ENCODE measurements at places on chromosomes 1 and 21.

DNA sequence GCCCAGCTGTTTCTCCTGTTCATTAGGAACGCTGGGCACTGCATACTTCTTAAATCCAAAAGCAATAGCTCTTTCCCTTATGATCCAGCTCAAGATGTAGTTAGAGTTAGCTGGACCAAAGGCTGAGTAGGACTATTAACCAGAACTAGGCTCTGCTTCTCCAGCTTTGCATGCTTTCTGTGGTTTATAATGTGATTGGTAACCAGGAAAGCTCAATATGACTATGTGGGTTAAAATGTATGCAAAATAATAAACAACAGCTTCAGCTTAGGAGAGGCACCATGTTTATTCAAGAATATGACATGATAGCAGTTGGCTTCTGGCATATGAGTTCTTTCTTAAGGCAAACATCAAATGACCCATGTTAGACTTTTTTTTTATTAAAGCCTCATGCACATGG lies 73.8 kb downstream of the LYPLAL1 start:
- DNase-seq = no peak

- peak; percentile 34 for DNase-seq
Observed at GRCh38 chr21:32653326-32653901, 41.2 kb upstream of the CFAP298 start.

GRCh38 chr1:62688687-62689085 lies 500 bp upstream of the DOCK7 start:
- no peak for DNase-seq

DNA sequence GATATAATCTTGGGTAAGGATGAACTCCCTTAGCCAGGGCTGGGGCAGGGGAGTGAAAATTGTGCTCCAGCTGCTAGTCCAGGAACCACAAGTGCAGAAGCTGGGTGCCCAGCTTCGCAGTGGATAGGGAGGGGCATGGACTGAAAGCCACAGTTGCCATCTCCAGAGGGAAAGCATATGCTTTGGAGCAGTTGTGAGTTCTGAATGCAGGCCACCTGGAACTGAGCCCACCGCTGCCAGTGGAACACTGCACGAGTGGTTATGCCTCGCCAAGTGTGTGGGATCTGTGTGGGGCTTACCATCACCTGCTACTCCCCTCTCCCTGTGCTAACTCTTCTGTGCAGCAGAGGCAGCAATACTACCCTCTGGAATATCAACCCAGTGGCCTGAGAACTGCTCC lies 158.4 kb upstream of the DPT start:
- DNase-seq = no peak

GRCh38 chr1:226414098-226414698 lies 6.3 kb upstream of the PARP1 start:
- DNase-seq = no peak

- DNase-seq = no peak
Observed at GRCh38 chr1:240445369-240445768, 166.6 kb downstream of the GREM2 start.

DNA sequence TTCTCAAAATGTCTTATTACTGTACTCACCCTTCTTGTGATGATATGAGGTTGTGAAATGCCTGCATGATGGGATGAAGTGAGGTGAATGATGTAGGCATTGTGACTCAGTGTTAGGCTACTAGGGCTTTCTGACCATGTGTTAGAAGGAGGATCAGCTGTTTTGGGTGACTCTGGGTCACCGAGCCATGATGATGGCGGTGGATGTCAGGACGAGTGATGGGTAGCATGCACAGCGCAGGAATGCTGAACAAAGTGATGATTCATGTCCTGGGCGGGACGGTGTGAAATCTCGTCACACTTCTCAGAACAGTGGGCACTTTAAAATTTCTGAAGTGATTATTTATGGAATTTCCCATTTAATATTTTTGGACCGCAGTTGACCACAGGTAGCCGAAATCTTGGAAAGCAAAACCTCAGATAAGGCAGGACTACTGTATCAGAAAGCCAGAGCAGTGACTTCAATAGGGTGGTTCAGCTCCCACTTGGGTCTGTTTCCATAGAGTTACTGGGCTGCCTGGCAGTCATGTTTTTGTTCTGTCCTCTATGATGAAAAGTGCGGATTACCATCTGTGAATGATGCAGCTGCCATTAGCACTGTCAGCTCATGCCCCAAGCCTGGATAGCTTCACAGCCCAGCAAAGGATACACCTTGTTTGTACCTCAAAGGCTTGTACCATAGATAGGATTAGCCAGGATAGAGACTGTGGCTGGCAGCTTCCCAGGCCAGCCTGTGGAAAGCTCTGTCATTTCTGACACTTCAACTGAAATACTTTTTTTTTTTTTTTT lies 26.6 kb downstream of the IL6R start:
- peak; percentile 74 for DNase-seq

- DNase-seq = no peak
Observed at GRCh38 chr1:163922743-163923201, 601.0 kb downstream of the NUF2 start.
